Umbilical cord (tissue), 2 donors: ENCODE measurements at places on chromosomes 3 and 15. TPM values are rescaled to one million over a fixed set of nuclear protein-coding genes. Genes with fewer than 3 reads are reported as not detected.

DNA sequence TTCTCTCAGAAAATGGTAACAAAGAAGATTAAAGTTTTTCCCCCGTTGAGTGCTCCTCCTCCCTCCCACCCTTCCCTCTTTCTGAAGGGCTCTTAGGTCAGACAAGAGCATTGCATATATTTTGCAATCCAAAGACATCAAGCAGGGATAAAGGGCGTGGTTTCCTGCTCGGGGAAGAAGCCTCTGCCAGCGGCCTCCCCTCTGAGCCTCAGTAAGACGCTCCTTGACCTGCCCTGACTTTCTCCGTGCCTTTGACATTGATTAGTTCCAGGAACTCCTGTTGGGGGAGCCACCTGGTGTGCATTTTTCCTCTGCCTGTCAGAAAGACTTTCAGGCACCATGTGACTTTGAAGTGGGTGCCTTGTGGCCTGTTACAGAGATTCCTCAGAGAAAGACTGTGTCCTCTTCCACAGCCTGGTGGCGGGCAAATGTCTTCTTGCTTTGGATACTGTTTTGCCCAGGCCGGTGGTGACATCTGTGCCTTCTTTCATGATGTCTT, 87.2 kb upstream of the TBL1XR1 start:
- peak; percentile 83 for DNase-seq

AHSG gene
- not detected for total RNA-seq

DNA sequence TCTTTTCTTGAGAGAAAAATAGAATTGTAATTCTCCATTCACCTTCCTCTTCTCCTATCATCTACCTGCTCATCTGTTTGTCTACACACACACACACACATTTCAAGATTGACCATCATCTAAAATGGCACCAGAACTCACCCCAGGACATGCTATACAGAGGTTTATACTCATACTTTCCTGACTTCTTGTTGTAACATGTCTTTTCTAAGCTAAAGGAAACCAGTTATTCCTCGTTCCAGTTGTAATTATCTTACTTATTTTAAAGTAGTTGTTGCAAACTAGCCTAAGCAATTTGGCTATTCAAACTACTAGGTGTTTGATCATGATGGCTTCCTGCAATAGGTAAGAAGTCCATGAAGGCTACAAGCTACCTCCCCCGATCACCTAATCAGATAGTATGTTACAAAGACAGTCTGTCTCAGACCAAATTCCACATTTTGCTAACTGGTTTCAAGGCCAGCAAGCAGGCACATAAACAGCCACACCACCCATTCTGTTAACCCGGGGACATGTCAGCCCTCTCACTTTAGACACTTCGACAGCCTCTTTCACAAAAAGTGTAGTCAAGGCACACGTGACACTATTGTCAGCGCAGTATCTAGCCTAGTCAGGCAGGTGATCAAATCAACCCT, 189.7 kb downstream of the SHQ1 start:
- no peak for DNase-seq

CFAP100 gene
- total RNA-seq, result 3.4 TPM

DNAH1 gene
- 2.9 TPM for total RNA-seq

DNA sequence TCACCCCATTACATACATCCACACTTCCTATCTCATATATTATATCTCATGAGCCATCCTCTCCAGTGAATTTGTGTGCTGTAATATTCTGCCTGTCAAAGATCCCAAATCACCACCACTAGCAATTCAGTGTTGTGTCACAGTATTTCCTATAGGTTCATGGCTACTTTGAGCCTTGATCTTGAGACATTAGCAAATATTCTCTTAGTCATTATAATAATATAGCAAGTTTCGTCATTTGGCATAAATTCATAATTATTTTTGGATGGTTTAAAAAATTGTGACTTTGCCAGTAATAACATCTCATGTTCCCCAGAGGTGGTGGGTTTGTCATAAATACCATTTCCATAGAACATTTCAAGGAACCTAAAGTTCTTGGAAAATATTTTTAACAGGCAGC, 47.7 kb downstream of the CMSS1 start:
- DNase-seq, result no peak

- DNase-seq, result no peak
These were observed 21.0 kb upstream of the CYP11A1 start for GRCh38 chr15:74388363-74388951.

DNA sequence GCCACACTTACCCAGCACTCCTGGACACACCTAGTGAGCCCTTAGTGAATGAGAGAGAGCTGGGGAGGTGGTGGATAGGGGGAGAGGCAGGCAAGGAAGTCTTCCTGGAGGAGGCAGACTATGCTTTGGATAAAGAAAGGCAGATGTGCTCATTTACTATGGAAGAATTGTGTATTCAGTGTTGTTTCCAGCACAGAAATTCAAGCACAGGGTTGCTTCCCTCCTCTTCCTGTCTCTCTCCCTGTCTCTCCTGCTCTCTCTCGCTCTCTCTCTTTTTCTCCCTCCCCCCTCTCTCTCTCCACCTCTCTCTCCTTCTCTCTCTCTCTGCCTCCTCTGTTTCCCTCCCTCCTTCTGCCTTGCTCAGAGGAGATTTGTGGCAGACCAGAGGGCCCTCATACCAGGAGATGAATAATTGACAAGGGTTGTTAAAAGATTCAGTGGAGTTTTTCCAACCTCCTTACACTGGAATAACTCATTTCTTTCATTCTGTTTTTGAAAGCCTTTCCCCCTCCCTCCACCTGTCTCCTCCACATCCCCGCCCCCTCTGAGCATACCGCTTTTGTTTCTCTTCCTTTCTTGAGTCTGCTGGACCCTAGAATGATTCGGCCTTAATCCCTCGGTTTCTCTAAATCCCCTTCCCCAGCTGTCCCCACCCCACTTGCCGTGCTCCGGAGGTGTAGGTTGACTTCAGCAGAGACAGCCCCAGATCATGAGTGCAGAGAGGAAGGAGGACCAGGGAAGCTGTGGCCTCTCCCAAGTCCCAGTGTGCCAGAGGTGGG, 65.6 kb downstream of the CCDC33 start:
- peak; percentile 53 for DNase-seq

DNA sequence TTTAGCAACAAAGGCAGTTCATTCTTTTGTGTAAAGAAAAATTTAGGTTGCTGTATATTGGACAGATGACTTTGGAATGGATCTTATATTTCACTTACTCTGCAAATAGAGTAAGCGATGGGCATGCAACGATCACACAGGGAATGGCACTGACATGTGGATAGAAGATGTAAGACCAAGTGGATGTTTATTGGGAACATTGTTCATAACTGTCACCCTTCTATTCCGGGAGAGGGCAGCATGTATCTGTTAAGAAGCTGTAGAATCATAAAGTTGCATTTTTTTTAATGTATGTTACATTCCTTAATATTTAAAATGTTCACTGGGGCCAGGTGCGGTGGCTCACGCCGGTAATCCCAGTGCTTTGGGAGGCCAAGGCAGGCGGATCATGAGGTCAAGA, 41.2 kb downstream of the HPS3 start:
- no peak for DNase-seq

DNA sequence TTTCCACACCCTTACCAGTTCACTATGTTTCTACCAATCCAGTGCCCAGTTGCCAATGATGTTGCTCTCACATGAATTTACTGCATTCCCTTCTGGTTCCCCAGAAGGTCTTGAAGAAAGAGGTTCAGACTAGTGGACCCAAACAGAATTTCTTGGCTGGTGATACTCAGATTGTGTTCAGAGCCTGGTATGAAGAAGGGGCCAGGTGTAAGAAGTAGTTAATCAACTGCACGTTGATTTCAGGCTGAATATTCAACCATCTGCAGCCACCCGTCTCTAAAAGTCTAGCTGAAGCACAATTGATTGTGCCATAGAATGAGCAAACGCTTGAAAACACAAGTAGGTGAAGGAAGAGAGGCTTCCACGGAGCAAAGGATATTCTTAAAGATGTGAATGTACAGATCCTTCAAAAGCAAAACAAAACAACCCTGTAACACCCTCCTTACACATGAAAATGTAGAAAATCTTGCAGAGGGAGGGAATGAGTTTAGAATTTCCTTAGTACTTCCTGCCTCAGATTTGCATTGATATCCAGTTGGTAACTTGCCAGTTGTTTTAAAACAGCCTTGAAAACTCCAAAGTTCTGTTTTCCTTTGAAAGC, 4.7 kb downstream of the RBMS3 start:
- DNase-seq, result peak; percentile 72

GRCh38 chr3:124876401-124876878, 10.7 kb downstream of the ITGB5 start:
- peak; percentile 42 for DNase-seq

PRSS50 gene
- total RNA-seq, result not detected

DNA sequence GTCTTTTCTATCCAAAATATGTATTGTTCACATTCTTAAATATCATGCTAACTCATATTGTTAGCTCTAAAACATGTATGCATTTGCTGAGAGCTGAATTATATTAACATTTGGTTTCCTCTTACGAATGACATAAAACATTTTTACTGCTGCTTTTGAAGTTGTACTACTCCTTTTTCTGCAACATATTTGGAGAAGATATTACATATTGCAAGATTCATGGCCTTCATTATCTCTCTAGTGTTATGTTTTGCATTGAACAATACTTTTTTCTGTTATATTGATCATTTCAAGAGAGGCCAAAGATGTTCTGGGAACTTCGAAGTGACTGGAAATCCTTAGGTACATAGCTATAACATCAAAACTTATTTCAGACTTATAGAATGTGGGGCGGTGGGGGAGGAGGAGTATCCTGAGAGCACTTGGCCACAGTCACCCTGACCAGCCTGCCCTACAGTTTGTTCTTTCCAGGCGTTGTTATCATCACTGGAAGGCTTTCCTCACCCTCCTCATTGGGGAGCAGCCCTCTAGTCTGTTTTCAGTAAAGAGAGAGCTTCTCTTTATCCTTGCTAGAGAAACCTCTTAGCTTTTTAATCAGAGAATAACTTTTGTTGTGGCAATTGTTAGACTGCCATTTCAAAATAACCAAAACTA, 868.6 kb downstream of the OTOL1 start:
- peak; percentile 63 for DNase-seq

GRCh38 chr15:32855942-32856341, 138.1 kb downstream of the GREM1 start:
- DNase-seq, result peak; percentile 84

GRCh38 chr3:121624147-121624899, 31.1 kb downstream of the FBXO40 start:
- DNase-seq, result no peak

DNA sequence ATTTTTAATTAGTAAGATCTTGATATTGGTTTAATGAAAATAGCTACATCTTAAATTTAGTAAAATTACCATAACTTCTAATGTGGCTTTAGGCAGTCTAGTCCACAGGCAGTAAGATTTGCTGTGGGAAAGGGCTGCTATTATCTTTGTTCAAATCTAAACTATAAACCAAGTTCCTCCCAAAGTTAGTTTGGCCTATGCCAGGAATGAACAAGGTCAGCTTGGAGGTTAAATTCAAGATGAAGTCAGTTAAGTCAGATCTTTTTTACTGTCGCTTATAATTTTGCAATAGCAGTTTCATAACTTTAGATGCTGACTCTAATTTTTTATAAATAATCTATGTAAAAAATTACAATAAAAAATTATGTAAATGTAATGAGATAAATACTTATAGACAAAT, 1016.9 kb upstream of the ALCAM start:
- no peak for DNase-seq

KIF23 gene
- 17.6 TPM for total RNA-seq

PRR23E gene
- not detected for total RNA-seq

- DNase-seq, result no peak
These were observed 3.7 kb downstream of the IQSEC1 start for GRCh38 chr3:13069495-13069894.

CEP70 gene
- total RNA-seq, result 59.2 TPM

CHST14 gene
- 11.1 TPM for total RNA-seq

DNA sequence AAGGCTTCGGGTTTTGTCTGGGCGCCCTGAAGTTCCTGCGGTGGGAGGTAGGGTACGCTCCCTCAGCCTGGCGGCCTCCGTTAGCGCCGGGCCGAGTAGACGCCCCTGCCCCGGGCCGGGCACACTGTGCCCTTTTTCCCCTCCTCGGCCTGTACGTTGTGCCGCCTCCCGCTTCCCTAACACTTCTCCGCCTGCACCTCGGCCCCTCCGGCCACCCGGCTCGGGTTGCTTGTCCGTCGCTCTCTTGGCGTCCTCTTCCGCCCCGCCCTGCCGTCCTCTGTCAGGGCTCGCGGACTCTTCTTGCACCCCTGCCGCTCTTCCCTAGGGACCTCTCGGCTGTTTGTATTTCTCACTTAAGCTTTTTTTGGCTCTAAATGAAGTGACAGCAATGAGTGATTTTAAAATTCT, 384 bp downstream of the KNL1 start:
- peak; percentile 58 for DNase-seq

- no peak for DNase-seq
These were observed 324.2 kb upstream of the ATP11B start for GRCh38 chr3:182469086-182469485.

GRCh38 chr3:14047841-14048240, 76.8 kb downstream of the CHCHD4 start:
- no peak for DNase-seq

GRCh38 chr15:64792282-64792681, 16.9 kb upstream of the RBPMS2 start:
- DNase-seq, result no peak

GRCh38 chr3:197283045-197283444, 15.4 kb downstream of the DLG1 start:
- DNase-seq, result no peak

GRCh38 chr3:120798346-120798745, 55.8 kb downstream of the GTF2E1 start:
- DNase-seq, result no peak

SERINC4 gene
- not detected for total RNA-seq

ZNF385D gene
- total RNA-seq, result 16.6 TPM

GOLGA6L7 gene
- total RNA-seq, result not detected

SPTBN5 gene
- total RNA-seq, result 2.2 TPM

DNA sequence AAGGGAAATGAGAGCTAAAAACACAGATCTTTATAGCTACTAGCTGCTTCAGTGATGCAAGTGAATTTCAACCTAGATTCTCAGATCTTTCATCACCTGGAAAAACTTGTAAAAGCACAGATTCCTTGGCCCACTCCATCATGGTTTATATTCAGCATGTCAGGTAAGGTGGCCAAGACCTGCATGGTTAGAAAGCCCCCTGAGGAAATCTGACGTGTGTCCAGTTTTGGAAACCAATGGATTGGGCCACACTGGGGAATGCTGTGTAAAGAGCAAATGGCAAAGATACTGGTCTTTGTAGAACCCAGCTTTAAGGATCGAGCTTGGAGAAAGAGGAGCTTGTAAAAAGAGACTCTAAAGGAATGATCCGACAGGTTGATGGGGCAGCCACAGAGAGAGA, 397.0 kb upstream of the ARRDC4 start:
- DNase-seq, result no peak

FANCD2OS gene
- 1.7 TPM for total RNA-seq

- no peak for DNase-seq
These were observed 32.4 kb upstream of the ALCAM start for GRCh38 chr3:105334138-105334882.

DNA sequence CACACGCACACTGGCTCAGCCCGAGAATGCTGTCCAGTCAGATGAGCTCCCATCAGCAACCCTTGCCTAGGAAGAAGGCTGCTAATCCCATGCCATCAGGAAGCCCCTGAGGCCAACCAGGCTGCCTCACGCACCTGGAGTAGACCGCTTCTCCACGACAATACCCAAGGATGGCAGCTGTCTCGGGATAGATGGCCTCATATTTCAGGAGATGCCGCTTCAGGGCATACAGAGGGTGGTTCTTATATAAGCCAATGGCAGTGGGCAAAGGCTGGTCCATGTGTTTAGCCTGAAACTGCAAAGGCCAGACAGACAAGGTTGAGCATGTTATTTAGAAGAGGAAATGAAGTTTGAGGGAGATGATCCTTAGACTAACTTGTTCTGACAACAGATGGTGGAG, 22.2 kb downstream of the XPC start:
- no peak for DNase-seq
